ENCODE measurements at places on chromosomes 2 and 18. TPM values are rescaled to one million over a fixed set of nuclear protein-coding genes. Genes with fewer than 3 reads are reported as not detected.

DNA sequence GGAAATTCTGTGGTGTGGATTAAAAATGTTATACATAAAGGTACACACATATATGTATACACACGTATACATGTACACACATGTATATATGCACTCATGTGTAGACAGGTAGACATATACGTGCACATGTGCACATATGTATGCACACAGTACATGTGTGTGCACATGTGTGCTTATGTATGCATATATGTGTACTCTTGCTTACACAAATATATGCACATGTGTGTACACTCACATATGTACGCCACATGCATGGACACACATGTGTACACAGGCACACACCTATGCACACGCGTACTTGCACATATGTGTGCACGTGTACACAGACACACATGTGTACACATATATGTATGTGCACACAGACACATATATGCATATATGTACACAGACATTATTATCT is 142.8 kb upstream of the SALL3 start:
- DNase-seq: no peak
- H3K27me3 ChIP-seq: peaks cover 13% of the 10 kb centered on the region
- no peaks in the 10 kb centered on the region for H3K36me3 ChIP-seq
- no peak overlapping the region for H3K4me3 ChIP-seq
- H3K27ac ChIP-seq: no peak overlapping the region

DNA sequence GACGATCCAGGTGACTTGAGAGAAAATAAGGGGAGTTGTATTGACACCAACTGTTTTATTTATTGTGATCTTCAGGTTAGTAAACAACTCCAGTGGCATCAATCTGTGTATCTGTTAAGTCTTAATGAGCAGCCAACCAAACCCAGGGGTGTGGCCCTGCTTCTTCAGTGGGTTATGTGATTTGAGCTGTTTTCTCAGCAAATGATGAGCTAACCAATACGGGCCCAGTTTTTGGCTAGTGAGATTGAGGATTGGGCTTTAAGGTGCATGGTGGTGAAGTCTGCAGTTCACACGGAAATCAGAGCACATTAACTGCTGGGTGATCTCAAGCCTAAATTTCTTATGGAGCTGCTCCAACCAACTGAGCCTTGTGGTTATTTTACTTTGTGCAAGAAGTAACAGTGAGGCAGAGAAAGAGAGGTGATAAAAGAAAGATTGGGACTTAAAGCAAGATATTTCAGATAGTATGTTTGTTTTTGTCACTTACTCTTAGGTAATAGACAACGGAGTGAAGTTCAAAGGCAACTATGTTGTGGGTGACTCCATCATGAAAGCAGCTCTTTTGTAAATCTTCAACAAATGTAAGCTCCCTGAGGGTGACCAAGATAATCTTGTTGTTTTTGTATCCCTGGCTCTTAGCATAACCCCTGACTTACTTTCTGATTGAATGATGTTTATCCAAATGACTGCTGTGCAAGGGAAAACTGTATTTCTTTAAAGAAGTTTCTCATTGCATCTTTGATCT is 2.4 kb downstream of the MTCL1 start:
- DNase-seq: no peak
- H3K36me3 ChIP-seq: no peaks in the 10 kb centered on the region
- H3K4me3 ChIP-seq: no peak overlapping the region

DNA sequence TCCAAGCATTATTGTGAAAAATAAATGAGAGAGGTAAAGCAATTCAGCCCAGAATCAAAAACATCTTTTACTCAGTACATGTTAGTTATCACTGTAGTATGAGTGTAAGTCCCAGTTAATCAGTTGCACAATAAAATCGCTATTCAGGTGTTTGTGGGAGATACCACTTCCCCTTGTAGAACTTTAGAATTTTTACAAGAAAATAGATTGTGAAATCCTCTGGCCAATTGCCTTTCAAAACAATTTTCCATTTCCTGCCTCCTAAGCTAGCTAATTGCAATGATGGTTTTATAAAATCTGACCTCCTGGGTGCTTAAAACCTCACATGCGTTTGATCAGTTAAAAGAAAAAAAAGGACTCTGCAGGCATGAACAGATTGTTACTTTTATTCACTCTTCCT is 332.5 kb downstream of the PID1 start:
- H3K4me3 ChIP-seq: no peak overlapping the region
- no peaks in the 10 kb centered on the region for H3K4me1 ChIP-seq
- no peaks in the 10 kb centered on the region for H3K27me3 ChIP-seq
- H3K27ac ChIP-seq: no peak overlapping the region
- no peak for DNase-seq

- no peaks in the 10 kb centered on the region for H3K27me3 ChIP-seq
- no peak overlapping the region for H3K4me3 ChIP-seq
- H3K4me1 ChIP-seq: no peaks in the 10 kb centered on the region
- H3K27ac ChIP-seq: no peak overlapping the region
Measured at GRCh38 chr18:55083461-55083860, 124.2 kb upstream of the CCDC68 start.

DNA sequence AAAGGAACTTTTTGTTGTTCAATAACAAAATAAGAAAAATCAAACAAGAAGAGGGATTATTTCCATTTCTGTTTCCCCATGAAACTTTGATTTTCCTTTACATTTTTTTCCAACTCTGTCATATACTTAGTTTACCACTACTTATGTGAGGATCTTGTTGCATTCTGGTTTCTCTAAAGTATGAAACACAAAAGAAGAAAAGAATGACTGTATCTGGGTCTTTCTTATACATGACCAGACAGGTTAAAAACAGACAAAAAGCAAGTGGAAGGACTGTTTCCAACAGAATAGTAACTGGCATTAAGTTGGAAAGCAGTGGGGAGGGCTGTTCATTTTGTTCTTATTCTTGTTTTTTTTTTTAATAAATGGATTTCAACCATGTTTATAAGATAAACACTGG is 1207.8 kb upstream of the FAM98A start:
- no peaks in the 10 kb centered on the region for H3K36me3 ChIP-seq
- no peak overlapping the region for H3K27ac ChIP-seq
- H3K4me3 ChIP-seq: no peak overlapping the region
- DNase-seq: no peak

DNA sequence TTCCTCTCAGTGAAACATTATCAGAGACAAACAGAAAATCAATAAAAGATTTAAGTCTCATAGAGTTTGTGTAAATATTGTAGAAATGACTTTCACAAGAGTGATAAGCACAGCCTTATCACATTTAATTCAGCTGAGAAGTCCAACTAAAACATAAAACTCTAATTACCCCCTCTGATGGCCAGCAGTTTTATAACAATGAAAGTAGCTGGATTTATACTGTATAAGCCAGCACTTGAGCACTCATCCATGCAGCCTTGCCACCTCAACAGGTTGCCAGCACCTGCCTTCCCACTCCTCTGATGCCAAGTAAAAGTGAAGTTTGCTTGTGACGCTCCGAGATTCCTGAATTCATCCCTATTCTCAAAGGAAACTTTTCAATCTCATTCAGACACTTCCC is 103.0 kb upstream of the STK39 start:
- no peak for DNase-seq
- no peaks in the 10 kb centered on the region for H3K36me3 ChIP-seq

DNA sequence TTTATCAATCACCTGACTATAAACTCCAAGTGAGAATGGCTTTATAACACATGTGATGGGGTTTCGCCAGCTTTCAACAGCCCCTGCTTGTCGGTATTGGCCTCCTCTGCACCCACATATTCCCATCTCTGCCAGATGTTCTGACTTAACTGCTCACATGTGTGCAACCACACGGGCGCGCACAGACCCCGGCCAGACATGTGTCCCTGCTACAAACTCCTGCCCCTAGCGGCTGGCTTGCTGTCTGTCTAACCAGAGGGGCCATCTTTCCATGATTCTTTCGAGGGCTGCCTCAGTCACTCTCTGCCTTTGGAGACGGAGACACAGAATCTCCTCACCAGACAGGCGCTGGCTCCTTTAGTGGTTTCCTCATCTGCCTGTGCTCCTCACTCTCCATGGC is 15.3 kb downstream of the STON1 start:
- H3K4me3 ChIP-seq: no peak overlapping the region
- DNase-seq: no peak
- no peaks in the 10 kb centered on the region for H3K36me3 ChIP-seq
- H3K27ac ChIP-seq: no peak overlapping the region
- H3K4me1 ChIP-seq: no peaks in the 10 kb centered on the region

DNA sequence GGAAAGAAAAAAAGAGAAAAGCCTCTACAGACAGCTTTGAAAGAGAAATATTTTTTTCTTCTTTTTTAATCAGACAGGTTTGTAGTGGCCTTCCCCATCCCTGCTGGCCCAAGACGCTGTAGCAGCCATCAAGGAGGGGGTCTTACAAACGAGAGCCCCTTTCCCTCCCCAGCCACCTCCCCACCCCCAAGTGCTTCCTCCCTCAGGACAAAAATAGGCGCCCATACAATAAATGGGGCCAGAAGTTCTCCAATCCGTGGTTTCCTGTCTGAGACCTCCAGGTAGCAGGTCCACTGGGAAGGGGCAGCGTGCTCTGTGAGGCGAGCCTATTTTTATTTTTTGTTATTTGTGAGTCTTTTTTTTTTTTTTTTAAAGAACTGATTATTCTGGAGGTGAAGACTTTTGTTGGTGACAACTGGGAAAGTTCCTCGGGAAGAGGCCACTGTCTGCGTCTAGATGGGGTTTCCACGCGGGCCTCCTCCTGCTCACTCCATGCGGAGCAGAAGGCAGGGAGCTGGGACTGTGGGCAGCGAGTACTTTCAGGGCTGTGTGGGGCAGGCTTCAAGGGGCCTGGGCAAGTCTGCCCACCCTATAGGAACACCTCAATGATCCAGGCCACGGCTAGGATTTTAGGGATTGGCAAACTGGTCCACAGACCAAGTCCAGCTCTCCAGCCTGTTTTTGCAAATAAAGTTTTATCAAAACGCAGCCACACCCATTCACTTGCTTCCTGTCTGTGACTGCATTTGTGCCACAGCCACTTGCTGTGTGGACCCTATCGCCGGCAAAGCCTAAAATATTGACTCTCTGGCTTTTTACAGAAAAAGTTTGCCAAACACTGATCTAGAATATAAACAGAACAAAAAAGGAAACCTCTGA is 139.6 kb downstream of the CTIF start:
- no peak overlapping the region for H3K27ac ChIP-seq
- peaks cover 4% of the 10 kb centered on the region for H3K4me1 ChIP-seq
- DNase-seq: no peak
- no peaks in the 10 kb centered on the region for H3K36me3 ChIP-seq
- H3K27me3 ChIP-seq: no peaks in the 10 kb centered on the region
- H3K4me3 ChIP-seq: no peak overlapping the region

DNA sequence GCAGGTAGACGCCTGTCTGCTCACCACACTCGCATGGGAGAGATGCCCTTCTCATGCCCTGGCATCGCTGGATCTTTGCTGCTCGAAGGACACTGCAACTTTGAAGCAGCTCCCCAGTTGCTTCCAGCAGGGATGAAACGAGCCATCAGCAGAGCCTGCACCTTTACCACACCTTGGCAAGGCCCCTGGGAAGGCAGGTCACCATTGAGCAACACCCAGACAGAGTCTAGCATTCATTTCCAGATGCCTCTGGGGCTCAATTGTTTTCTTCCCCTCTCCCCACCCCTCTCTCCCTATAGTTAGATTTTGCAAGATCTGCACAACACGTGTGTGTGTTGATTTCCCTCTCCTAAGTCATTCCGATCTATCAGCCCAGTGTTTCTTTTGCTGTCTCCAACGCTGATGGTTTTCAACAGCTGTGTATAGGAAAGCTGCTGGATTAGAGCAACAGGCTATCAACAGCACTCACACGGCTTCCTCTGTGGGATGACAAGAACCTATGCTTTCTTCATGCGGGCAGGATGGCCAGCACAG is 25.6 kb upstream of the INHBB start:
- peaks cover 9% of the 10 kb centered on the region for H3K4me1 ChIP-seq
- H3K27me3 ChIP-seq: no peaks in the 10 kb centered on the region
- no peak for DNase-seq
- no peak overlapping the region for H3K27ac ChIP-seq

DNA sequence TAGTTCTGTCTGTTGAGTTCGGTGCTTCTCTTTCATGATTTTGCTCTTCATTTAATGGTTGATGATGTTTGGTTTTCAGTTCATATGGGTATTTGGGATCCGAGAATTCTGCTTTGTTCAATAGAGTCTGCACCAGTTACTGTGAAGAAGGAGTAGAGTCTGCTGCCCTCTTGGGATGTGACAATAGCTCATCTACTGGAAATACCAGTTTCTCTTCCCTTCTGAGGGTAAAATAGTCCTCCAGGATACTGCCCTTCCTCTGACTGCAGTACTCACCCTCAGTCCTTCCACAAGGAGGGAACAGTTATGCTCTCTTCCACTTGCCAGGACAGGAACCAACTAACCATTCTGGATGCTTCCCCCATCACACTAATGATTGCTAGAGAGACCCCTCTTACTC is 12.5 kb upstream of the TNFAIP6 start:
- DNase-seq: no peak
- H3K4me3 ChIP-seq: no peak overlapping the region
- no peaks in the 10 kb centered on the region for H3K27me3 ChIP-seq
- H3K4me1 ChIP-seq: no peaks in the 10 kb centered on the region
- H3K36me3 ChIP-seq: peaks cover 5% of the 10 kb centered on the region

- no peaks in the 10 kb centered on the region for H3K27me3 ChIP-seq
- no peak overlapping the region for H3K4me3 ChIP-seq
Measured at GRCh38 chr18:34461266-34461665, 236.6 kb upstream of the NOL4 start.

- H3K27ac ChIP-seq: no peak overlapping the region
- no peak overlapping the region for H3K4me3 ChIP-seq
- H3K36me3 ChIP-seq: no peaks in the 10 kb centered on the region
- no peaks in the 10 kb centered on the region for H3K4me1 ChIP-seq
- no peak for DNase-seq
Measured at GRCh38 chr2:76427452-76427851, 716.7 kb upstream of the GCFC2 start.

DNA sequence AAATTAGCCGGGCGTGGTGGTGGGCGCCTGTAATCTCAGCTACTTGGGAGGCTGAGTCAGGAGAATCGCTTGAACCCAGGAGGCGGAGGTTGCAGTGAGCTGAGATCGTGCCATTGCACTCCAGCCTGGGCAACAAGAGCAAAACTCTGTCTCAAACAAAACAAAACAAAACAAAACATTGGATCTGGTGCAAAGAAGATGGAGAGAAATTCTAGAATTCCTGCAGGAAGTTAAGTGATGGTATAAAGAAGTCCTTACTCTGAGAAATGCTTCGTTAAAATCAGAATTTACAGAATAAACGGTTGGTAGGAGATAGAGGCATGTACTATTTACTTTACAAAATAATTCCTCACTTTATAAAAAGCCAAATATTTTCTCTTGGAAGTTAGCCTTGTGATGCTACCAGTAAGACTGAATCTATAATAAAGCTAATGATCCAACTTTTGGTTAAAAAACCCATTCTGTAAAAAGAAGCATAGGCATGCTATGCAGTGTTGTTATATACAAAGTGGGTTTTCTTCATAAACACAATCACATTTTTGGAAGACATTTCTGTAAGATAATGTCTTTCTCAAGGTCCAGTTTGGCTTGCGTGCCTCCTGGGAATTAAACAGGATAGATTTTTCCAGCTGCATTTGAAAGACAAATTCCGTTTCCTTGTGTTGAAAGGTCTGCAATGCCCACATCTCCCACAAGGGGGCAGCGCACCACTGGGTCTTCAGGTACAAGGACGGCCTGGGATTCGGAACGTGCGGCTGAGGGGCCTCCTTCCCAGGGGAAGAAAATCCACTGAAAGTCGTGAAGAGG is 35.6 kb upstream of the PNO1 start:
- H3K4me1 ChIP-seq: peaks cover 2% of the 10 kb centered on the region
- no peak overlapping the region for H3K27ac ChIP-seq
- no peak overlapping the region for H3K4me3 ChIP-seq
- H3K36me3 ChIP-seq: no peaks in the 10 kb centered on the region
- no peaks in the 10 kb centered on the region for H3K27me3 ChIP-seq

RAB17 gene
- 0.40 TPM for total RNA-seq

SPDYA gene
- total RNA-seq: 0.40 TPM

MC2R gene
- total RNA-seq: not detected

CNOT9 gene
- 129 TPM for total RNA-seq

IFT172 gene
- 8.1 TPM for total RNA-seq

NGEF gene
- total RNA-seq: not detected

KLHL30 gene
- not detected for total RNA-seq

Data from activated naive CD8-positive, alpha-beta T cell treated with anti-CD3 and anti-CD28 coated beads for 36 hours (primary cell).